Stimulated activated CD4-positive, alpha-beta T cell treated with anti-CD3 and anti-CD28 coated beads, Interleukin-1b, Interleukin-23, amount 100 ng/mL, for 24 hours (primary cell): ENCODE measurements at places on chromosomes 6 and 20.

GRCh38 chr6:134746140-134746539 is 203.8 kb downstream of the ALDH8A1 start:
- DNase-seq, result no peak

GRCh38 chr6:111747396-111747795 is 125.9 kb downstream of the FYN start:
- DNase-seq, result no peak

DNA sequence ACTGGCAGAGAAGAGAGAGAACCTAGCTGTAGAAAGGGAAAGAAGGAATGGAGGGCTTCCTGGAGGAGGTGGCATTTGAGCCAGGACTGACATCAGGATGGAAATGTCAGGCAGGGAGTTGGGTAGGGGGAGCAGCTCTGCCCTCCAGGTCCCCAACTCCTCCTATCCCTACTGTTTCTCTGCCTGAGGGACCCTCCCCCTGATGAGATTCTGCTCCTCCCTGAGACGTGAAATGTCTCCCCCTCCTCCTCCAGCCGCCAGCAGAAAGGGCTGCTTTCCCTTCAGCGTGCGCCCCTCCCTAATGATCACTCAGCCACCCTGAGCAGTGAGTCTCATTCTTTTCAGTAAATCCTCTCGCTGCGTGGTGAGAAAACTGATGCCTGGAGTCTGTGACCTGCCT is 40.6 kb downstream of the HLA-DPB1 start:
- no peak for DNase-seq

- DNase-seq, result no peak
These were observed 10.5 kb upstream of the HSF2 start for GRCh38 chr6:122388945-122389344.

GRCh38 chr20:61073376-61073775 is 178.7 kb upstream of the CDH4 start:
- no peak for DNase-seq

DNA sequence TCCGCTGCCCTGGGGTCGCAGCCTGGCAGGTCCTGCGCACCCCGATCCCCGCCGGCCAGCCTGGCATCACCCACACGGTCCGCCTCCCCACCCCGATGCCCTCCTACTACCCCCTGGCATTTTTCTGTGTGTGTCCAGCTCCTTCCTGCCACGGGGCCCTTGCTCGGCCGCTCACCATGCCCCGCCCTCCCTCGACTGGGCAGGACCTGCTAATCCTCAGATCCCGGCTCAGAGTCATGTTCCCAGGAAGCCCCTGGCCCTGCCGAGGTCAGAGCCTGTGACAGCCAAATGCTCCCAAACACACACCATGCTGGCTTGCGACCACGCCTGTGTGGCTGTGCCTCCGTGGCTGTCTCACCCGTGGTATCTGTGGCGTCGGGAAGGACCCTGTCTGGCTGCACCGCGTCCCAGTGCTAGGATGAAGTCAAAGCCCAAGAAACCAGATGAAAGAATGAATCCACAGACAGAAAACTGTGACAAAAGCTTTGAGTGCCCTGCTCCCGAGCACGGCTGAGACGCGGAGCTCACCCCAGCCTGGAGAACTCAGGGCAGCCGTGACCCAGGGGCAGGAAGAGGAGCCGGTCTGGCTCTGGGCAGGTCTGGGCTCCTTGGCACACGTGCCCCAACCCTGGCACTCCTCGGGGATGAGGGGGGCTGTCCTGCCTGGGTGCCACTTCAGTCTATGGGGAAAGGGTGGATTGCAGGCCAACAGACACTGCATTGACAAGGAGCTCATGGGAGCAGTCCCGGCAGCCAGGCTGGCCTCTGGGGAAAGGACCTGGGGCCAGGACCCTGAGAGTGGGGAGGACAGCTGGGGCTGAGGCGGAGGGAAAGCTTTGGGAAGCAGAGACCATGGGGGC is 20.8 kb upstream of the SLCO4A1 start:
- no peak for DNase-seq

DNA sequence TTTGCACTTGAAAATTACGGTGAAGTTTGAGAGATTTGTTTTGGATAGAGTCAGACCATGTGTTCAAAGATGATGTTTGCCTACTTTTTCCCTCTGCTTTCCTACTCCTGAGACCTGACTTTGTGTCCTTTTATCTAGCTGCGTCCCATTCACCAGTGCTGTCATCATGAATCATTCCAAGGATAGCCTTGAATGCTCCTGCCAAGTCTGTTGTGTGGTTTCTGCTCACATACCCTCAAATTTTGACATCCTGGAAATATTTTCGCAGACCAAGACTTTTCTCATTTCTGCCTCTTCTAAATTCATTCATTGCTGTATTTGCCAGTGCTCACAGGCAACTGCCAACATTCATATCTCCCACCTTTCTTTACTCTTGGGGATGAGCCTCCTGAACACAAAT is 175.9 kb upstream of the SCGN start:
- no peak for DNase-seq

GRCh38 chr20:59164686-59165391 is 1.2 kb downstream of the ZNF831 start:
- DNase-seq, result no peak

GRCh38 chr20:17446171-17446570 is 85.0 kb downstream of the BFSP1 start:
- no peak for DNase-seq
